ENCODE measurements at places on chromosomes 11 and 22. TPM values are rescaled to one million over a fixed set of nuclear protein-coding genes. Genes with fewer than 3 reads are reported as not detected.

Gene POLR2F
- 57.9 TPM for total RNA-seq

DNA sequence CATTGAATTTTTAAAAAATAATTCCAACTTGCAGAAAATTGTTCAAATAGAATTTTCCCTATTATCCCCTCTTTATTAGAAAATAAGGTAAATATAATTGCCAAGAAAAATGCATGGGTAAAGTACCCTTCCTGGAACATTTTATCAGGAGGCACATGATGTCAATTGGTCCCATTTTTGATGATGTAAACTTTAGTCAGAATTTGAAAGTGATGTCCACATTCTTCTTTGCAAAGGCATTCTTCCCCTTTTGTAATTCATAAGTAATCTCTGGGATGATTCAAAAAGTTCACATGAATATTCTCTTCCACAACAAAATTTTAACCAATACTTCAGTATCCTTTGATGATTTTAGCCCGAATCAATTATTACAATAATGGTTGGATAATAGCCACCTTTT is 86.9 kb upstream of the ANO3 start:
- DNase-seq: no peak

DNA sequence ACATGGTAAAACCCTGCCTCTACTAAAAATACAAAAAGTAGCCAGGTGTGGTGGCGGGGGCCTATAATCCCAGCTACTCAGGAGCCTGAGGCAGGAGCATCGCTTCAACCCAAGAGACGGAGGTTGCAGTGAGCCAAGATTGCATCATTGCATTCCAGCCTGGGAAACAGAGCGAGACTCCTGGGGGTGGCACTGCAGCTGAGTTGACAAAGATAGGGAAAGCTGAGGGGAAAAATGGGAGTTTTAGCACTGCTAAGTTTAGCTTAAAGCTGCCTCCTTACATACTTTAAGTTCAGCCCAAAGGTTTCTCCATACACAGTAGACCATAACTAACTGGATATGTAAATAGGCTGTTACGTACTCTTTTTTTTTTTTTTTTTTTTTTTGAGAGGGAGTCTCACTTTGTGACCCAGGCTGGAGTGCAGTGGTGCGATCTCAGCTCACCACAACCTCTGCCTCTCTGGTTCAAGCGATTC is 9.0 kb upstream of the USP28 start:
- no peak for DNase-seq

GRCh38 chr11:33723238-33723881 is 12.9 kb downstream of the CD59 start:
- no peak for DNase-seq

Gene MRGPRX1
- total RNA-seq: not detected

- no peak for DNase-seq
Measured at GRCh38 chr11:74446532-74446938, 20.8 kb downstream of the KCNE3 start.

GRCh38 chr11:11857769-11858168 is 16.0 kb downstream of the USP47 start:
- no peak for DNase-seq
